ENCODE measurements at places on chromosomes 7 and 10. TPM values are rescaled to one million over a fixed set of nuclear protein-coding genes. Genes with fewer than 3 reads are reported as not detected.

DNA sequence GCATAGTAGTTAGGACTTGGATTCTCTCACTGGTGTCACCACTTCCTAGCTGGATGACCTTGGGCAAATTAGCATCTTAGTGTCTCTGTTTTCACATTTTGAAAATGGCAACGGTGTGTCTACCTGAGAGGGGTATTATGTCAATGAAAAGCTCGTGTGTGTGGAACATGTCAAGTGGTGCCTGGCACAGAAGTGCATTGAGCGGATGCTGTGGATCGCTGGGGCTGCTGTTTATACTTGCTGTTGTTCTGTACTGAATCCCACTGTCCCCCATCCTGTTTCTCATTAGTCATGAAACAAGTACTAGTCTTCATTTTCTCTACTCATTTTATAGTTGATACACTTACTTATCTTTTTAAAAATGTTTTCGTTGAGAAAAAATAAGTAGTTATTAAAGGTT, 26.1 kb downstream of the RBM33 start:
- peaks cover 67% of the 10 kb centered on the region for H3K4me1 ChIP-seq
- no peak for DNase-seq
- H3K4me3 ChIP-seq, result peak overlapping the region; percentile 26
- peaks cover 4% of the 10 kb centered on the region for H3K36me3 ChIP-seq
- H3K27me3 ChIP-seq, result no peaks in the 10 kb centered on the region

DNA sequence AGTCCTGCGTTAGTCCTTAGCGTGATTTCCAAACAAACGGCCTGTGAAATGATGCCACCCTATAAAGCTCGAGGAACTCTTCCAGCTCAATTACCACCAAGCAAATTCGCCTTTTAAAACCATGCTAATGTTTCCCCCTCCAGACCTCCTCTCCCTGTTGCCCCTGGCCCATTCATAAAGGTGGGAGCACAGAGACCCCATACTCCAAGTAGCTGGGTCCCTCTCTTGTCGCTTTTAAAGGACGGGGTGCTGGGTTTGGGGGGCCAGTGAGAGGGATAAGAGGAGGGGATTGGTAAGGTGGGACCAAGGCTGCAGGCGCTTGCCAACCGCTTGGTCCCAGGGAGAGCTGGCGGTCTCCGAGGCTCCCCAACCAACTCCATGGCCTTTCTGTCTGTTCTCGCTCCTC, 1.2 kb downstream of the HMX2 start:
- H3K4me1 ChIP-seq, result peaks cover 22% of the 10 kb centered on the region
- peak overlapping the region; percentile 80 for H3K4me3 ChIP-seq
- peaks cover under 1% of the 10 kb centered on the region for H3K36me3 ChIP-seq
- no peak overlapping the region for H3K27ac ChIP-seq
- DNase-seq, result no peak
- peaks cover 32% of the 10 kb centered on the region for H3K27me3 ChIP-seq

DNA sequence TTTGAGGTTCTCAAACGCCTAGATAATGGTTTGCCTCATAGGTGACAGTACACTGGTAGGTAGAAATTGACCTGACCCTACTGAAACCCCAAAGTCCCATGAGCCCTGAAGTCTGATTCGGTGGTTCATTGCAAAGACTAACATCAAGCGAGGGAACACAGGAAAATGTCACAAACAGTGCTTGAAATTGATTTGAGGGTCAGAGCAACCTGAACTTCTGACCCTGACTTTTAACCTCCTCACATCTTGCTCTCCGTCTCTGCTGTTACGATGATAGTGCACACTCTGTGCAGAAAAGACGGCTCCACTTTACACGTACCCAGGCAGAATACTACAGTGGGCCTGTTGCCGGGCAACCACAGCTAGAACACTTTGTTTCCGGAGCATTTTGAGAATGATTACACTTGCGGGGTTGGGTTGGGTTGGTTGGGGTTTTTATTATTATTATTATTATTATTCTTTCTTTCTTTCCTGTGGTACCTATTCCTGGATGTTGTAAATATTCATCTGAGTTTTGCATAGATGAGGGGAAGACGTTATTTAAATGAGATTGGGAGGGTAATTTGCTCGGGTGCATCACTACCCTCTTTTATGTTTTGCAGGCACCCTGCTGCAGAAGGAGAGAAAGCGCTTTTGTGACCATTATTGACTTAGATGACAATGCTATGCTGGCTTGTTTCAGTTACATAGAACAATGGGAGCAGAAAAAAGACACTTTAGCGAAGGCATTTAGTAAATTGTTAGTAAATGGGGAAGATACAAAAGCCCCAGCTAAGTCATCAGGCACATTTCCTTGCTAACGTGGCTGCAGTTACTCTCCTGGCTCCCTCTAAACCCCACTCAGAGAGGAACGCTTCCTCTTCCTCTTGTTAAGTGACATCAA, 438.1 kb upstream of the NRP1 start:
- no peak for DNase-seq
- peaks cover 14% of the 10 kb centered on the region for H3K4me1 ChIP-seq
- H3K27me3 ChIP-seq, result no peaks in the 10 kb centered on the region
- H3K27ac ChIP-seq, result no peak overlapping the region

The TRIM50 gene
- not detected for total RNA-seq

GRCh38 chr10:94423627-94424026, 21.3 kb downstream of the TBC1D12 start:
- no peak for DNase-seq
- H3K27me3 ChIP-seq, result peaks cover 29% of the 10 kb centered on the region
- no peaks in the 10 kb centered on the region for H3K4me1 ChIP-seq
- H3K4me3 ChIP-seq, result no peak overlapping the region
- no peak overlapping the region for H3K27ac ChIP-seq

DNA sequence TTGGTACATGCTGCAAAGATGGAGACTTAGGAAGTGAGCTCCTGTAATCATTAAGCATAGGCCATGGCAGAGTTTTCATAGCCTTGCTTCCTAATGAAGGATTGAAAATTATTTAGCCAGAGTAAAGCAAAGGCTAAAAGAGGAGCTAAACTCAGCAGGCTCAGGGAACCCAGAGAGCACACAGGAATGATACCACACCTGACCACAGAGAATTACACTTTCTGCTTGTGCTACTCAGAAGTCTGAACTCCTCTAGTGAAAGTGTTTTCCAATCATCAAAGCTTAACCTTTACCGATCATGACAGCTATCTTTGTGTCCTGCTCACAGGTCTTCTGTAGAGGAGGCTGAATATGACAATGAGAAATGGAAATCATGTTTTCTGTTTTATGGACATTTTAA, 347.7 kb downstream of the OTUD1 start:
- no peaks in the 10 kb centered on the region for H3K4me1 ChIP-seq
- no peak for DNase-seq
- H3K27me3 ChIP-seq, result peaks cover 19% of the 10 kb centered on the region
- no peak overlapping the region for H3K4me3 ChIP-seq
- H3K27ac ChIP-seq, result no peak overlapping the region
- no peaks in the 10 kb centered on the region for H3K36me3 ChIP-seq

The SNCG gene
- total RNA-seq, result not detected

GRCh38 chr7:48111596-48111995, 22.5 kb downstream of the UPP1 start:
- DNase-seq, result no peak
- peaks cover 11% of the 10 kb centered on the region for H3K4me1 ChIP-seq
- no peaks in the 10 kb centered on the region for H3K27me3 ChIP-seq
- H3K27ac ChIP-seq, result no peak overlapping the region
- H3K4me3 ChIP-seq, result no peak overlapping the region

The IL6 gene
- not detected for total RNA-seq

DNA sequence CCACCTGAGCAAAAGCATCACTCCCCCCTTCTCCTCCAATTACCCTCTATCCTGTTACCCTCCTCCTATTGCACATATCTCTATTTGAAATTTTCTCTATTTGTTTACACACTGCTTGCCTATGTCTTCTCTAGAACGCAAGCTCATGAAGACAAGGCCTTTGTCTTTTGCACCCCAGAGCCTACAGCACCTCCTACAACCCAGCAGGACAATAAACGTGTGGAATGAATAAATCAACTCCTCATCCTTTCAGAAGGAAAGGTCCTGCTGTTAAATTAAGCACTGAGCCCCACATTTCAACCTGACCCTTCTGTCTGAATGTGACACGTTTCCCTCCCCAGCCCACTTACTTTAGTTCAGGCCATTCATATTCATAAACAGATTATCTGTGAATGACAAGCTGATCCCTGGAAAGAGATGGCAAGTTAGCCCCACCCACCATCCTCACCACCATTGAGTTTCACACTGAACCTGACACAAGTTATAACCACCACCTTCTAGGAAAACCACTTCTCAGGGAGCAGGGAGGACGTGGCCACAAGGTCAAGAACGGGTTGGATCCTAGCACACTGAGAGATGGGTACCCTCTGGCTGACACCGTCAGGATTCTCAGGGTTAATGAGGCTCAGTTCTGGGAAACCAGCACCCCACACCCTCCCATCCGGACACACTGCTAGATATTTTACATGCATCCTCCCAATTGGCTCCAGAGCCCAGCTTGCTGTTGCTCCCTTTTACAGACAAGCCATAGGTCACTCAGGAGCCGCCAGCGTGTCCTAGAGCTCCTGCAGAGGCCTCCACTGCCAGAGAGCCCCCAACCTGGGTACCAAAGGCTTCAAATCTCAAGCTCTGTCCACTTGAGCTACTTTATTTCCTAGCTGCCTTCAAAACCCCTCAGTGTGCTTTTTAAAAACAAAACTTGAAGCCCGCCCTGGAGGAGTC, 934 bp downstream of the PRTFDC1 start:
- H3K27ac ChIP-seq, result peak overlapping the region; percentile 87
- peak overlapping the region; percentile 86 for H3K4me3 ChIP-seq
- no peaks in the 10 kb centered on the region for H3K36me3 ChIP-seq
- H3K27me3 ChIP-seq, result no peaks in the 10 kb centered on the region
- peaks cover 25% of the 10 kb centered on the region for H3K4me1 ChIP-seq
- no peak for DNase-seq

The PSMG3 gene
- 26.1 TPM for total RNA-seq

DNA sequence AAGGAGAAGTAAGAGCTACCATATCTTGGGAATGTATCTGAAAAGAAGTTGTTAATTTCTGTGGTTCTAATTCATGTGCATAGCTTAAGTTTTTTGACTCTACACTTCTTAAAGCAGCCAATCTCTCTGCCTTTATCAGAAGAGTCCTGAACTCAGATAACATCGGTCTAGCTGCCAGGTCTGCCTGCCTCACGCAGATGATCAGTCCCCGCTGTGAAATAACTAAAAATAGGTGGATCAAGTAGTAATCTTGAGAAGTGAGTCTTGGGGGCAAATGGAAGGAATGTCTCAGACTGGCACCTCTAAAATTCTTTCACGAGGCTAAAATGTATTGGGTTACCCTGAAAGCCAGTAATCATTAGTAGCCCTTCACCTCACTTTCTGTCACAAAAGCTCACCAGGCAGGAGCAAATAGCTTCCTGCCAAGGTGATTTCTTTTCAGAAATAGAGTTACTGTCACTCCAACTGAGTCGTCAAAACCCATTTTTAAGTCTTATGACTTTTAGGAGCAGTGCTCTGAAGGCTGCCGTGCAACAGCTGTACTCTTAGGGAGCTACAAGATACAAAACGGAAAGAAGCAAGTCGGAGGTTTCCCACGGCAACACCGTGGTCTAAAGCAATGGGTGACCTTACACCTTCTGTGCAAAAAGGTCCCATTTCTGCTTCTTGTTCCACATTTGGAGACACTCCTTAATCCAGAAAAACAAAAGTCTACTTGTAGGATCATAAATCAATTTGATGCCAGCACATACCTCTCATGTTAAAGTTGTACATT, 85.2 kb downstream of the ABCB5 start:
- H3K27me3 ChIP-seq, result no peaks in the 10 kb centered on the region
- H3K27ac ChIP-seq, result no peak overlapping the region
- no peak overlapping the region for H3K4me3 ChIP-seq
- no peak for DNase-seq
- H3K36me3 ChIP-seq, result no peaks in the 10 kb centered on the region

GRCh38 chr7:72394016-72394415, 18.1 kb downstream of the CALN1 start:
- H3K4me1 ChIP-seq, result no peaks in the 10 kb centered on the region
- no peaks in the 10 kb centered on the region for H3K36me3 ChIP-seq
- no peak for DNase-seq
- no peak overlapping the region for H3K27ac ChIP-seq
- peaks cover 2% of the 10 kb centered on the region for H3K27me3 ChIP-seq

The ANKRD61 gene
- total RNA-seq, result not detected

DNA sequence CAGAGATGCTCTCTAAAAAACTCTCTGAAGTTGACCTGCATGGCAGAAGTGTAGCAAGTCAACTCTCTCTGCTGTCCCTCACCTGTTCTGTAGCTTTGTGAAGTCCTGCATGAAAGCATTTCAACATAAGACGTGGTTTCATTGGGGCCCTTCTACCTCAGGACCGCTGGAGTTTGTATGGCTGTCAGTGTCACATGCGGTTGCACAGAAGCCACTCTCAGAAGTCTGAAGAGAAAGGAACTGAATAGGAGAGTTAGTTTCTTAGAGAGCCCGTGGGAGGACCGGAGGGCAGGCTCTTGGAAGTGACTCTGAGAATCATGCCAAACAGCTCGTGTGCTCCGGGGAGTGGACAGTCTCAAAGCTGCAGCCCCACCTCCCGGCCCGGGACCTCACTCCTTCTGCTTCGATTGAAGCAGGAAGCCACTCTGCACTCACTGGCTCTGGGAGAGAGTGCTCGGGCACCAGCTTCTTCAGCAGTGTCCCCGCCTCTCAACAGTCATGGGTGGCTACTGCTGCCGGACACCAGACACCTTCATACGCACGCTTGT, 486.7 kb downstream of the SDK1 start:
- H3K4me3 ChIP-seq, result no peak overlapping the region
- H3K27me3 ChIP-seq, result peaks cover 27% of the 10 kb centered on the region
- peaks cover 3% of the 10 kb centered on the region for H3K36me3 ChIP-seq
- no peaks in the 10 kb centered on the region for H3K4me1 ChIP-seq

GRCh38 chr10:102399217-102400021, 3.9 kb downstream of the NFKB2 start:
- peak; percentile 89 for DNase-seq
- H3K27me3 ChIP-seq, result no peaks in the 10 kb centered on the region
- H3K4me1 ChIP-seq, result peaks cover 12% of the 10 kb centered on the region
- peak overlapping the region; percentile 70 for H3K4me3 ChIP-seq
- H3K27ac ChIP-seq, result peak overlapping the region; percentile 88

The STAMBPL1 gene
- 23.3 TPM for total RNA-seq

The SHTN1 gene
- 0.25 TPM for total RNA-seq

DNA sequence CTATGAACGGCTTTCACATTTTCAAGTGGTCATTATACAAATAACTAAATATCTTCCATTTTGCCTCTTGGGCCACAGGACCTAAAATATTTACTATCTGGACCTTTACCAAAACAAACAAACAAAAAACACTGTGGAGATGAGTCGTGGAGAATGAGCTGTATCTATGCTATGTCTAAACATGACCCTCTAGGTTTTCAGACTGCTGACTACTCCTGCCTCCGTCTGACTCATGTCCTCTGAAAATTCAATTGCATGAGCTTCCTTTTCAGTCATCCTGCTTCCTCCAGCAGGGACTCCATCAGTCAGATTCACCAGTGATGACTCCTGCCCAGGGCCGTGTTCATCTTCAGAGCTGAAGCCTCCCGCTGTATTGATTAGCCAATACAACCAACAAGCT, 96.8 kb downstream of the COL28A1 start:
- H3K4me1 ChIP-seq, result peaks cover 2% of the 10 kb centered on the region
- no peak overlapping the region for H3K27ac ChIP-seq
- H3K4me3 ChIP-seq, result no peak overlapping the region
- no peaks in the 10 kb centered on the region for H3K27me3 ChIP-seq
- peaks cover 14% of the 10 kb centered on the region for H3K36me3 ChIP-seq

The UBE2H gene
- total RNA-seq, result 46.7 TPM

The CLRN3 gene
- not detected for total RNA-seq

GRCh38 chr7:132234711-132235110, 341.6 kb downstream of the PLXNA4 start:
- H3K27ac ChIP-seq, result no peak overlapping the region
- H3K4me3 ChIP-seq, result no peak overlapping the region
- H3K36me3 ChIP-seq, result no peaks in the 10 kb centered on the region
- no peak for DNase-seq
- H3K27me3 ChIP-seq, result peaks cover 2% of the 10 kb centered on the region
